GM12878 (cell line): ENCODE measurements at places on chromosomes 12 and 14.

- H3K4me3 ChIP-seq: no peak overlapping the region
- DNase-seq: no peak
- H3K4me1 ChIP-seq: no peaks in the 10 kb centered on the region
- no peak overlapping the region for H3K27ac ChIP-seq
- H3K36me3 ChIP-seq: no peaks in the 10 kb centered on the region
- H3K27me3 ChIP-seq: no peaks in the 10 kb centered on the region
Observed at GRCh38 chr14:101184104-101184455, 280.6 kb upstream of the RTL1 start.

DNA sequence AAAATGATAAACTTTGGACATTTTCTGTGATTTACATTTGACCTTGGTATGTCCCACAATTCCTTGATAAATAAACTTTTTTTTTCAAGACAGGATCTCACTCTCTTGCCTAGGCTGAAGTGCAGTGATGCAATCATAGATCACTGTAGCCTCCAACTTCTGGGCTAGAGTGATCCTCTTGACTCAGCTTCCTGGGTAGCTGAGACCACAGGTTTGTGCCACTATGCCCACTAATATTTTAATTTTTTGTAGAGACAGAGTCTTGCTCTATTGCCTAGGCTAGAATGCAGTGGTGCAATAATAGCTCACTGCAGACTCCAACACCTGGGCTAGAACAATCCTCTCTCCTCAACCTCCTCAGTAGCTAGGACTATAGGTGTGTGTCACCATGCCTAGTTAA, 79.1 kb upstream of the PTGDR start:
- no peaks in the 10 kb centered on the region for H3K4me1 ChIP-seq
- H3K27ac ChIP-seq: no peak overlapping the region
- no peak overlapping the region for H3K4me3 ChIP-seq
- DNase-seq: no peak
- H3K36me3 ChIP-seq: no peaks in the 10 kb centered on the region

DNA sequence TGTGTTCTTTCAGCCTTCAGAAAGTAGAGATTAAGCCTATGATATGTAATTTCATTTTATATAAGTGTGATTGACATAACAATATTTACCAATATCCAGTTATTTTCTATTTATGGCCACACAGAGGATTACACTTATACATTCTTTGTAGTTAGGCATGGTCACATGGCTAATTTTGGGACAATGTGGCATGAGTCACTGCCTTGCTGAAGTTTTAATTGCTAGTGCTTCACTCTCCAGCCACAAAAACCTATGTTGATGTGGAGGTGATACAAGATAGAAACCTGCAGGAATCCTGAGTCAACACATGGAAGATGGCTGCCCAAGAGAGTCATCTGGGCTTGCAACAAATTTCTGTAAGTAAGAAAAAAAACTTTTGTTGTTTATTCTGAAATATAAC, 17.0 kb downstream of the CLEC14A start:
- no peak overlapping the region for H3K4me3 ChIP-seq
- no peaks in the 10 kb centered on the region for H3K4me1 ChIP-seq
- H3K36me3 ChIP-seq: no peaks in the 10 kb centered on the region
- no peak for DNase-seq
- H3K27me3 ChIP-seq: no peaks in the 10 kb centered on the region

GRCh38 chr14:99616832-99617800, 13.1 kb upstream of the CCDC85C start:
- H3K27ac ChIP-seq: no peak overlapping the region
- no peak for DNase-seq
- H3K4me3 ChIP-seq: no peak overlapping the region
- no peaks in the 10 kb centered on the region; the same call in none of the 2 replicates for H3K27me3 ChIP-seq
- H3K36me3 ChIP-seq: no peaks in the 10 kb centered on the region

- H3K27ac ChIP-seq: no peak overlapping the region
- no peaks in the 10 kb centered on the region for H3K36me3 ChIP-seq
- DNase-seq: no peak
- no peak overlapping the region for H3K4me3 ChIP-seq
- peaks cover 35% of the 10 kb centered on the region for H3K4me1 ChIP-seq
Observed at GRCh38 chr14:50068496-50068895, 47.9 kb downstream of the VCPKMT start.

- no peak overlapping the region for H3K27ac ChIP-seq
- H3K36me3 ChIP-seq: no peaks in the 10 kb centered on the region
- no peak for DNase-seq
- H3K4me1 ChIP-seq: no peaks in the 10 kb centered on the region
Observed at GRCh38 chr12:109783135-109783964, 49.8 kb downstream of the TRPV4 start.

DNA sequence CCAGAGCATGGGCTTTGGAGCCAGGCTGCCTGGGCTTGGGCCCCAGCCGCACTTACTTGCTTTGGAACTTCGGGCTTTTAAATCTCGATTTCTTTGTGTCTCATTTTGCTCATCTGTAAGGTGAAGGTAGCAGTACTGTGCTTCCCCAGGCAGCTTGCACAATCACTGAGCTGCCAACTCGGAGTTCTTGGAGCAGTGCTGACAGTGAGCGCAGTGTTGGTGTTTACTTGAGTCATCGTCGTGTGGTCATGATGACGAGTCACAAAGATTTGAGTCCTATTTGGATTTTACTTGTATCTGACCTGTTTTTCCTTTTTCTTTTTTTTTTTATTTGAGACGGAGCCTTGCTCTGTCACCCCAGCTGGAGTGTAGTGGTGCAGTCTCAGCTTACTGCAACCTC, 31.3 kb upstream of the ATF1 start:
- peaks cover 7% of the 10 kb centered on the region for H3K36me3 ChIP-seq
- no peaks in the 10 kb centered on the region for H3K4me1 ChIP-seq
- no peak overlapping the region for H3K4me3 ChIP-seq
- H3K27me3 ChIP-seq: no peaks in the 10 kb centered on the region

GRCh38 chr14:69532561-69533340, 41.9 kb downstream of the CCDC177 start:
- H3K27ac ChIP-seq: no peak overlapping the region
- no peak for DNase-seq
- peaks cover under 1% of the 10 kb centered on the region for H3K27me3 ChIP-seq

GRCh38 chr12:9980126-9980525, 8.9 kb downstream of the CLEC12A start:
- no peak for DNase-seq
- H3K4me1 ChIP-seq: no peaks in the 10 kb centered on the region
- H3K27me3 ChIP-seq: no peaks in the 10 kb centered on the region
- no peaks in the 10 kb centered on the region for H3K36me3 ChIP-seq
- H3K27ac ChIP-seq: no peak overlapping the region
- no peak overlapping the region for H3K4me3 ChIP-seq
